ENCODE measurements at places on chromosomes 6 and 20. TPM values are rescaled to one million over a fixed set of nuclear protein-coding genes. Genes with fewer than 3 reads are reported as not detected.

Gene SGK2
- total RNA-seq: 0.44 TPM

Gene ZC3H12D
- total RNA-seq: under 0.01 TPM

Gene C6orf118
- total RNA-seq: not detected

Gene MMP24
- total RNA-seq: 0.53 TPM

Gene UQCC2
- 34.9 TPM for total RNA-seq

Gene KHDC1L
- total RNA-seq: not detected

Gene LY6G6C
- total RNA-seq: not detected

Gene C6orf163
- total RNA-seq: 2.1 TPM

Gene VEGFA
- total RNA-seq: 39.5 TPM

All from aortic smooth muscle cell (primary cell).